CD8-positive, alpha-beta T cell (primary cell): ENCODE measurements at places on chromosomes 1 and 21.

GRCh38 chr1:100474834-100475233 lies 63.1 kb upstream of the GPR88 start:
- DNase-seq, result no peak

DNA sequence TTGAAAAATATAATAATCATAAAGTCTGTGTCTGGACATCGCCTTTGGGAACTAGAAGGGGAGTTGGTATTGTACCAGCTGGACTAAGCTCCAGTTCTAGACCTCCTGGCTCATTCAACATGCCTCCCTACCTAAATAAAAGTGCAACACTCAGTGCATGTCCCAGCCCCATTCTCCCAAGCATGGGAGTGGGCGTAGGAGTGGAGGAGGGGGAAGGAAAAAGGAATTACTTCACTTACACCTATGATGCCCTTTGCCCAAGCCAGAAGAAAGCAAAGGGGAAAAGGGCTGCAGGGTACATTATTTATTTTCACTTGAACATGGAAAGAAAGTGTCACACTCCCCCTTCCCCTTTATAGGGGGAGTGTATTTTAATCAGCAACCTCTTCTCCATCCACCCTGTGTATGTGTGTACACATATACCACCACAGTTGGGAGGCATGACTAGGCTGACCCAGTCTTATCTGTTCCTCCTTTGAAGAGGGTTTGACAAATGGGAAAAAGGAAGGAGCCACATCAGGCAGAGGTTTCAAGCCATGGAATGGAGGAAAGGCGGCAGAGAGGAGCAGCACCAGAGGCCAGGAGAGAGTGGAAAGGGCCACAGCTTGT lies 3.2 kb downstream of the NIT1 start:
- no peak for DNase-seq

DNA sequence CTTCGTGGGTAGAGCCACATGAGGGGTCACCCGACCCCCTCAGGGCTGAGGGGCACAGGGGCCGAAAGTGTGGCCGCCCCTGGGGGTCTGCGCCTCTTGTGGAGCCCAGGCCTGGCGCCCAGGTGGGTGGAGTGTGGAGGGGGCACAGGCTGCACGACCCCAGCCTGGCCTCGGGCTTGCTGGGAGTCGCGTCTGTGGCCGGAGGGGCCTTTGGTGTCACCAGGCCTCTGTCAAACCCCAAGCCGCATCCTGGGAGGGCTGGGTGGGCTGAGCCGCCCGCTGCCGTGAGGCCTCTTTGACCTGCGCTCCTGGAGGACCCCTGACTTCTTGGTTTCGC lies 60.7 kb downstream of the FAAP20 start:
- no peak for DNase-seq

- no peak for DNase-seq
Observed at GRCh38 chr21:16418226-16418625, 688.4 kb downstream of the USP25 start.

GRCh38 chr1:230632273-230632873 lies 9.9 kb upstream of the COG2 start:
- DNase-seq, result no peak

GRCh38 chr1:219316066-219316465 lies 142.4 kb downstream of the LYPLAL1 start:
- no peak for DNase-seq

- no peak for DNase-seq
Observed at GRCh38 chr21:42387164-42387563, 8.7 kb downstream of the TMPRSS3 start.

GRCh38 chr21:27265492-27265891 lies 298.6 kb upstream of the ADAMTS5 start:
- no peak for DNase-seq

- DNase-seq, result no peak
Observed at GRCh38 chr1:25899792-25900191, 6.4 kb downstream of the STMN1 start.

DNA sequence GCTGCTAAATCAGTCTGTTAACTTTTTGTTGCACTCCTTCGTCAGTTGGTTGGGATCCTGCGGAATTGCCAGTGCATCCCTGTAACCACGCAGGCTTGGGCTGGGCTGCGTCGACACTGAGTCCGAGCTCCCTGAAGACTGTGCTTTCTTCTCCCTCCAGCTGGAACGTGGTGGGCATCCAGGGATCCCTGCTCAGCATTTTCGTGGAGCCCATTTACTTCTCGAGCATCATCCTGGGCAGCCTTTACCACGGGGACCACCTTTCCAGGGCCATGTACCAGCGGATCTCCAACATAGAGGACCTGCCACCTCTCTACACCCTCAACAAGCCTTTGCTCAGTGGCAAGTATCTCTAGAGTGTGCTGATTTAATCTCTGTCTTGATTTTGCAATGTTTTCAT lies 83.3 kb downstream of the POFUT2 start:
- DNase-seq, result no peak

GRCh38 chr1:167612587-167613385 lies 17.2 kb upstream of the RCSD1 start:
- DNase-seq, result no peak

GRCh38 chr1:7346600-7347570 lies 424.2 kb upstream of the VAMP3 start:
- DNase-seq, result no peak

DNA sequence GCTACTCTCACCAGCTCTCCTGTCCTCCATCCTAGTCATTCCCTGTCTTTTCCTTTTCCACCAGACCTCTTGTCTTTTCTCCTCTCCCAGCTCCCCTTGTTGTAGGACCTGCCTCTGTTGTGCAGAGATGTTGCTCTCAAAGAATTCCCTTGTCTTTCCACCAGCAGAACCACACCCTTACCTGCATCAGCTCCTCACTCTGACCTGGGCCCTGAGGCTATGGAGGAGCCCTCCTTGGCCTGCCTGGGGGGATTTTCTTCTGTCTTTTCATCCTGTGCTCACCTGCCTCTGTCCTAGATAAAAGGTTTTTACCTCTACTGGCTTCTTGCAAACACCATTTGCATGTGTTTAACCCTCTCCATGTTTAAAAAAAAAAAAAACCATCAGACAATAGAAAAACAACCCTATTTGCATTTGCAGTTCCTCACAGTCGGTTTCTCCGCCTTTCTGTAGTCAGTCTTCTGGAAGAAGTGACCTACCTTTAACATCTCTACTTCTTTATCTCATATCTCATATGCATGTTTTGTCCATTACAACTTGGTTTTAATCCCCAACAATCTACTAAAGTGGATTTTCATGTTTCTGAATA lies 12.1 kb downstream of the FCRL5 start:
- DNase-seq, result no peak

DNA sequence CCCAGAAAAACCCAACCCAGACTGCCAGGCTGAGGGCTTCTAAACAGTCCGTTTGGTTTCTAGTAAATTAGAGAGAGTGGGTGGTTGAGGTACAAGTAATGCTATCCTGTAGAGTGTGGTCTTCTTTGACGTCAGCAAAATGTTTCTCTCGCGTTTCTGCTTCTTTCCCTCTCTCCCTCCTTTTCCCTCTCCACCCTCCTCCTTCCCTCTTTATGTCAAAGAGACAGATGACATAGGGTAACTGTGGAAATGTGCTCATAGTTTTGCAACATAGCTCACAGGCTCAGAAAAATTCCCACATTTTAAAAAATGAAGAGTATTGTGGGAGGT lies 158.3 kb downstream of the TOMM20 start:
- DNase-seq, result peak; percentile 35

GRCh38 chr1:232554409-232554808 lies 75.5 kb downstream of the SIPA1L2 start:
- no peak for DNase-seq

DNA sequence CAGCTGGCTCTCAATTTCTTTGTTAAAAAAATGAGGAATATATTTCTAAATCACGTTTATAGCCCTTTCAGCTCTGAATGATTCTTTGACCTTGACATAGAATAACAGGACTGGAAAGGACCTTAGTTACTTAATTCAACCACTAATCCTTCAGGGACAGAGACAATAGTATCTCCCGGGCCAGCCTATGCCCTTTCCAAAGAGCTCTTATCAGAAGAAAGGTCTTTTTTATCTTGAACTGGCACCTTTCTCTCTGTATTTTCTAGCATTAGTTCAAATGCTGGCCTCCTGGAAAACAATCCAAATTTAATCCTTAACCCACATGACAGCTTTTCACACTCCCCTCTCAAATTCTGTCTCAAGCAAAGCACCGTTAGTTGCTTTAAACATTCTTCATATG lies 44.8 kb upstream of the FBXO28 start:
- no peak for DNase-seq

DNA sequence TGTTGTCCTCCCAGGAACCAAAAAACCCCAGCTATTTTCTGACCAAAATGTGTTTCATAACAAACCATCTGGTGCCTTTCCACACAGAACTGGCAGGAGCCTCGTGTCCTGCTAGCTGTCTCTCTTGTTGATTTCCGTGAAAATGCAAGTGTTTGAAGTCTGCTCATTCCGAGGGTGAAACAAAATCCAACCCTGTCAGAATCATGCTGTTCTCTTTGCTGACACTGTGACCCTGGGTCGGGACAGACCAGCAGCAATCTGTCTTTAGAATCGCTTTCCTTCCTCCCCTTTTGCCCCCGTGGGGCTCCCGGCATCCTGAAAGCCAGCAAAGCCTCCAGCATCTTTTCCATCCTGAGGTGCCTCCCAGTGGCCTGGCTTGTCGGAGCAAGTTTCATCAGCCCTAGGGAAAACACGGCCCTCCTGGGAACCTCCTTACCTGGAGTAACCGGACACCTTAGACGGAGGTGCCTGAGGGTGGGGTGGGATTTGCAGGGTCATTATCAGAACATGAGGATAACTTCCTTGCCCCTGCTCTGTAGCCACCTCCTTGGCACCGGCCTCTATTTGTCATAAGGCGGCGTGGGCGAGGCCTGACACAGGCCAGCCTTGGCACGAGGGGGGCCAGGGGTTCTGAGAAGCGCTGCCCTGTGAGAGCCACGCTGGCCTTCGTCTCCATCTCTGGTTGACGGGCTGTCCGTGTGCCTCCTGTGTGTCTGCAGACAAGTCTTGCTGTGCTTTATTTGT lies 24.9 kb downstream of the LDLRAP1 start:
- DNase-seq, result no peak

DNA sequence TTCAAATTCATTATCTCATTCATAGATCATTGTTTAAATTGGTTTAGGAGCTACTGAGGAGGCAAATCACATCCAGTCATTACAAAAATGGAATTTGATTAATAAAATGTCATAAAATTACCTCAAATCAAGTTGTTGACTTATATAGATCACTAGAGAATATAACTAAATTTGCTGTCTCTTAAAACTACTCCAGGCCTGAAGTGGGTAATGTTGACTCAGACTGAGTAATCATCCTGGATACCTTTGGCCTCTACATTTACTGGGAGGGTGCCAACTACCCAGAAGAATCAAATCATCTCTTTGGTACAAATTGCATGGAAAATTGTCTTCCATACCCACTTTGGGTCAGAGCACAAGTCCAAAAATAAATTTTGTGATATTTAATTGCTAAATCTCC lies 191.2 kb upstream of the GREM2 start:
- no peak for DNase-seq

GRCh38 chr1:219940707-219941106 lies 12.3 kb upstream of the SLC30A10 start:
- no peak for DNase-seq

GRCh38 chr1:73635021-73635420 lies 563.0 kb downstream of the LRRIQ3 start:
- no peak for DNase-seq

DNA sequence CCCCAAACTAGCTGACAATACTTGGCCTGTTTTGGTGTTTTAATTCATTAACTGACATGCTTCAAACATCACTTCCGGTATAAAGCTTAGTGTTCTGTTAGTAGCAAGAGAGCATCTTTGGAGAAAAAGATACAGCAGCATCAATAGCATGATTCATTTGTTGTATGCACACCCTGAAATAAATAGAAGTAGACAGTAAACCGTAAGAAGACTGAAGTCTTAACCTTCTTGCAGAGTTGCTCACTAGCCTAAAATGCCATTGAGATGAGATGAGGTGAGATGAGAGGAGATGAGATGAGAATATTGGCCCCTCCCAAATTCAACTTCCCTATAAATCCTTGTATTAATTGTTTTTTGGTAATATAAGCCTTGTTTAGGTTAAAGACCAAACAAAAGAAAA lies 108.8 kb downstream of the TNFSF18 start:
- no peak for DNase-seq

DNA sequence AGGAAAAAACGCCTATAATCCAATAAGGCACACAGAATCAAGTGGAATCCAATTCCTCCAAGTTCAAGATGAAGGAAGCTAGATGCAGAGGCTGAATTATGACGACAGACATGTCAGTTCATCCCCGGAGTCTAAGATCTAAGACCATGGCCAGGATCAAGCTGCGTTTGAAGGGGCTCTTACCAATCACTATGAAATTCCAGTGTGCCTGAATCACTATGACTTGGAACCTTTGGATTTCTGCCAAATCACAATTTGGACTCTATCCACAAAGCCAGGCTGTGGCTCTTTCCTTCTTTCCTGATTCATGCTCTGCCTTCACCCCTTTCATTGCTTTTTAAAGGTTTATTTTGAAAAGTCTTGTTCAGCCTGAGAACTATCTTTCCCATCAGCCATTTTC lies 17.1 kb downstream of the OLIG2 start:
- no peak for DNase-seq

- no peak for DNase-seq
Observed at GRCh38 chr21:45006536-45007095, 66.8 kb downstream of the SLX9 start.
